Esophagus muscularis mucosa (tissue), 4 donors: ENCODE measurements at places on chromosomes 7 and 10. TPM values are rescaled to one million over a fixed set of nuclear protein-coding genes. Genes with fewer than 3 reads are reported as not detected.

Gene TAF5
- total RNA-seq, result 2.3 TPM

Gene RHOBTB1
- total RNA-seq, result 20.7 TPM

Gene CEP55
- not detected for total RNA-seq

Gene CREB5
- 18.6 TPM for total RNA-seq

Gene ITGB8
- 30.4 TPM for total RNA-seq

Gene CDC123
- 47.0 TPM for total RNA-seq

- no peaks in the 10 kb centered on the region for H3K36me3 ChIP-seq
- no peak for DNase-seq
- peak overlapping the region; percentile 52 for H3K27ac ChIP-seq
Observed at GRCh38 chr10:110356628-110357245, 52.0 kb upstream of the SMNDC1 start.

GRCh38 chr7:158730383-158731346, 26.1 kb upstream of the NCAPG2 start:
- no peaks in the 10 kb centered on the region for H3K4me1 ChIP-seq
- peak overlapping the region; percentile 72 for H3K27ac ChIP-seq
- H3K4me3 ChIP-seq, result no peak overlapping the region
- no peaks in the 10 kb centered on the region for H3K27me3 ChIP-seq
- peaks cover 60% of the 10 kb centered on the region for H3K36me3 ChIP-seq

- no peak for DNase-seq
- H3K27me3 ChIP-seq, result no peaks in the 10 kb centered on the region
- H3K4me3 ChIP-seq, result no peak overlapping the region
- H3K36me3 ChIP-seq, result no peaks in the 10 kb centered on the region
- H3K4me1 ChIP-seq, result peaks cover 63% of the 10 kb centered on the region
Observed at GRCh38 chr10:119296703-119297102, 89.3 kb downstream of the GRK5 start.

DNA sequence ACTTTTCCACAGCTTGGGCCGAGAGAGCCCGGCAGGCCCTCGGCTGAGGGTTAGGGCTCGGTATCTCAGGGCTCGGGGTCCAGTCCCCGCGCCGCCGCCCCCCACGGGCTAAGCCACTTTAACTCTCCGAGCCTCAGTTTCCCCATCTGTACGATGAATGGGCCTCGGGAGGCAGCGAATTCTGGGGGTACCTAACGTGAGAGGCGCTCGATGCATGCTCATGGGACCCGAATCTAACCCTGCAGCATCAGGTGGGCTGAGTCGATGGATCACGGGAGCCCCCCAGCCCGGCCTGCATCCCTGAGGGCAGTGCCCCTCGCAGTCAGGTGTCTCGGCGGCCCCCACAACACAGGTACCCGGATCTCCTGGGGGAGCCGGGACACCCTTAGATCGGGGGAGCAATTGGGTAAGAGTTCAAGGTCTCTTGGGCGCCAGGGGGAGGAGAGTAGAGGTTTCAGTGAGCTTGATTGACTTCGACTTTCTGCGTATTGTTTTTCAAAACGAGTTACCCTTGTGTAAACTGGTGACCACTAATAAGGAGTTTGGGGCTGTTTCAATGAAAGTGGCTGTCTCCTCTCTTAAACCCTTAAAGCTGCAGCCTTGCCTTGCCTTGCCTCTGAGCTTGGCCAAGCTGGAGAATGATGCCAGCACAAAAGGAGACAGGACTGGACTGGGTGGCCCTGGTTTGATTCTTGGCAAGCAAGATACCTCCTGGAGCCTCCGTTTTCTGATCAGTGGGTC, 631 bp downstream of the POR start:
- no peaks in the 10 kb centered on the region for H3K27me3 ChIP-seq
- H3K36me3 ChIP-seq, result no peaks in the 10 kb centered on the region
- peak overlapping the region; percentile 93 for H3K27ac ChIP-seq
- peak overlapping the region; percentile 98 for H3K4me3 ChIP-seq
- DNase-seq, result no peak
- H3K4me1 ChIP-seq, result peaks cover 22% of the 10 kb centered on the region

GRCh38 chr10:122143238-122143841, 127.8 kb upstream of the BTBD16 start:
- H3K4me3 ChIP-seq, result no peak overlapping the region
- peak overlapping the region; percentile 86 for H3K27ac ChIP-seq
- DNase-seq, result no peak
- H3K36me3 ChIP-seq, result peaks cover 29% of the 10 kb centered on the region
- H3K4me1 ChIP-seq, result peaks cover 76% of the 10 kb centered on the region
